CD4-positive, alpha-beta memory T cell (primary cell): ENCODE measurements at places on chromosomes 5 and 9. TPM values are rescaled to one million over a fixed set of nuclear protein-coding genes. Genes with fewer than 3 reads are reported as not detected.
A peak's percentile ranks its signal among the peaks of the same experiment; 100 is the strongest.

GRCh38 chr5:118862596-118862995 is 125.8 kb downstream of the DTWD2 start:
- H3K4me1 ChIP-seq, result no peaks in the 10 kb centered on the region
- H3K27me3 ChIP-seq, result no peaks in the 10 kb centered on the region
- no peak for DNase-seq
- H3K36me3 ChIP-seq, result no peaks in the 10 kb centered on the region

DNA sequence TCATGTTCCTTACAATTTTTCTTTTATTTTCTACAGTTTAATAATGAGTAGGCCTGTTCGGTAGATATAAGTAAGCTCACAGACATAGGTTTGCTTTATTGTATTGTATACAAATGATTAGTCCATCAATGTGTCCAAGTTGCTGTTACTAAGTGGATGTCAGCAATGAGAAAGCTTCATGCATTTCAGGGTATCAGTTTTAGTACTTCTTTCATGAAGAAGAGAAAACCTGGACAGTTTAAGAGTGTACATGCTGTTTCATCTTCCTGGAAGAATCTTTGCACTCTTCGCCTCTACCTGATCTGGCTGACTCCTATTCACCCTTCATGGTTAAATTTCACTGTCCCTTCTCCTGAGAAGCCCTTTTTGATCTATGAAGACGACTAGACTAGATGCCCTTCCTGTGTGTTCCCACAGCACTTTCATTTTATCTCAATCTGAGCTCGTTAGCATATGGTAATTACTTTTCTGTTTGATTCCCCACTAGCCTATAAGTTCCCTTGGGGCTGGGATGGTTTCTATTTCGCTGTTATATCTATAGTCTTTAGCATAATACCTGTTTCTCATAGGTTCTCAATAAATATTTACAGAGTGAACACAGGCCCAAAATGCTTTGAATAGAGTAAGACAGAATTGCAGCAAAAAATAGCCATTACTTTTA is 70.7 kb downstream of the CETN3 start:
- DNase-seq, result no peak
- no peaks in the 10 kb centered on the region for H3K27me3 ChIP-seq
- H3K27ac ChIP-seq, result no peak overlapping the region
- H3K4me3 ChIP-seq, result no peak overlapping the region

DNA sequence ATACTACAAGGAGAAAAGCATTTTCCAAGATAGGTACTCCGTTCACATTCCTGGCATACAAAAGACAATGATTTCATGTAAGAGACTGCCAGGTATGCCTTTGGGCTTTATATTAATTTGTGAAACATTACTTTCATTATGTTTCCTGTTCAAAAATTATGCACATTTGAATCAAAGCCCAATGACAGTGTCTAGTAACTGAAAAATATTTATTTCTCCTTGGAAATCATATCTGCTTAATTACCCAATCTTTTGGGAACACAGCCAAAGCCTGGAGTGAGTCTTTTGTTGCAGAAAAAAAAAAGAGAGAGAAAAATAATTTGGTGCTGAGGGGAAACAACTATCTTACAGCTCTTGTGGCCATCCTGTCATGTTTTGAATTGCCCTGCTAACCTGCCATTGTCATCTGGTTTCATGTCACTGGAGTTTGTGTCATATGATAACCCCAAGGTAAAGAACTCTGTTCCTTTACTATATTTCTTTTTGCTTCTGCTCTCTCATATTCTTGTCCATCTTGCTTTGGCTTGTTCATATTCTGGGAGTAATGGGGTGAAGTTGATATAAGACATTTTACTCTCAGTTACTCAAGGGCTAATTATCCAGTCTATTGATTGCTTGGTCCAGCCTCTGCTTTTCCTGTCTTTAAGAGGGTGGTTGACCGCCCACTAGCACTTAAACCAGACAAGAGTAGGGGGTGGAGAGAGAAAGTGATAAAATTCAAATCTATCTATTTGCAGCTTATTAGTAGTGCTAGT is 238.3 kb upstream of the NUDT12 start:
- H3K27ac ChIP-seq, result no peak overlapping the region
- no peaks in the 10 kb centered on the region for H3K27me3 ChIP-seq
- H3K4me3 ChIP-seq, result no peak overlapping the region
- no peak for DNase-seq

DNA sequence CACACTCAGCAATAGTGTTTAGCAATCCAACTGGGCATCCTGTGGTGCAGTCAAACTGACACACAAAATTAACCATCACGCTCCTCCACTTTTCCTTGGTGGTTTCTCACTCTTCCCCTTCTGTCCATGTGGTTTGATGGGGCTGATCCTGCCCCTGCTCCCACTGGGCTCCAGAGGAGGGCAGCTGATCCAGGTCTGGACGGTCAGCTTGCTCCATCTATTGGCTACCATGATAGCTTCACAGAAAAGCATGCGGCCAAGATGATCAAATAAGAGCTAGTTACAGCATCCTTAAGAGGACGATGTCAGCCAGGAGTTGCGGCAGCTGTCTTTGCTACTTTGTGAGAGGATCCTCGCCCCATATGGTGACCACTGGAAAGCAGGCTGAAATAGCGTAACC is 29.6 kb upstream of the RANBP17 start:
- H3K27me3 ChIP-seq, result no peaks in the 10 kb centered on the region
- no peaks in the 10 kb centered on the region for H3K4me1 ChIP-seq
- no peaks in the 10 kb centered on the region for H3K36me3 ChIP-seq
- no peak overlapping the region for H3K4me3 ChIP-seq

DNA sequence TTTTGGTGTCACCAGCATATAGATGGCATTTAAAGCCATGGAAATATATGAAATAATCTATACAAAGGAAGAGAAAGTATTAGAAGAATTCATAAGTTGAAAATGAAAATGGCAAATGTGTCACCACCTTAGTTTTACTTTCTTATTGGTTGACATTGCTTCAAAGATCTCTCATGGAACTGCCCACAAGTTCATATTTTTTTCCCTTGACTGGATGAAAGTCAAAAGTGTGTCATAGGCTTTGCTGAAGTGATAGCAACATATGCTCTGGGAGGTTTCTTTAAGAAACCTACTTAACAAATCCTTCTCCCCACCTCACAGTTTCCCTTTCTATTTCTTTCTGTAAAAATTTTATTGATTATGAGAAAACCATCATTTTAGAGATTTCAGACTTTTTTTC is 127.2 kb downstream of the VPS13A start:
- DNase-seq, result no peak
- no peaks in the 10 kb centered on the region for H3K4me1 ChIP-seq
- no peaks in the 10 kb centered on the region for H3K27me3 ChIP-seq

The DOCK8 gene
- 31.0 TPM for polyA plus RNA-seq

DNA sequence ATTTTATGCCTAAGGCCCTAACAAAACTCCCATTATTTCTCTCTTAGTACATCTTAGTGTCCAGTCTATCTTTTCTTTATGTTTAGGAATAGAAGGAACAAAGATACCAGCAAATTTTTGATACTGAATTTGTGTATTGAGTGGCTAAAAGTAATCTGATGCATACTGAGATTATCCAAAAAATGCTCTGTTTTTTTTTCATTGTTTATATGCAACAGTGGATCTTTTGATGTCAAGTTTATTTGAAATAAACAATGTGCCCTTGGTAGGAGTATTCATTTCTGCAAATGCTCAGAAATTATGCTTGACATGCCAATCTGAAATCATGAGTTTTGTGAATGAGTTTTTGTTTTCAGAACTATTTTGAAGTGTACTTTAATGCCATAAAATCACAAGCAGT is 58.7 kb downstream of the CCDC192 start:
- H3K4me3 ChIP-seq, result no peak overlapping the region
- H3K27ac ChIP-seq, result no peak overlapping the region
- H3K27me3 ChIP-seq, result no peaks in the 10 kb centered on the region
- DNase-seq, result no peak
- H3K4me1 ChIP-seq, result no peaks in the 10 kb centered on the region

- H3K4me1 ChIP-seq, result peaks cover 16% of the 10 kb centered on the region
Observed at GRCh38 chr5:175695161-175696126, 37.6 kb downstream of the HRH2 start.

DNA sequence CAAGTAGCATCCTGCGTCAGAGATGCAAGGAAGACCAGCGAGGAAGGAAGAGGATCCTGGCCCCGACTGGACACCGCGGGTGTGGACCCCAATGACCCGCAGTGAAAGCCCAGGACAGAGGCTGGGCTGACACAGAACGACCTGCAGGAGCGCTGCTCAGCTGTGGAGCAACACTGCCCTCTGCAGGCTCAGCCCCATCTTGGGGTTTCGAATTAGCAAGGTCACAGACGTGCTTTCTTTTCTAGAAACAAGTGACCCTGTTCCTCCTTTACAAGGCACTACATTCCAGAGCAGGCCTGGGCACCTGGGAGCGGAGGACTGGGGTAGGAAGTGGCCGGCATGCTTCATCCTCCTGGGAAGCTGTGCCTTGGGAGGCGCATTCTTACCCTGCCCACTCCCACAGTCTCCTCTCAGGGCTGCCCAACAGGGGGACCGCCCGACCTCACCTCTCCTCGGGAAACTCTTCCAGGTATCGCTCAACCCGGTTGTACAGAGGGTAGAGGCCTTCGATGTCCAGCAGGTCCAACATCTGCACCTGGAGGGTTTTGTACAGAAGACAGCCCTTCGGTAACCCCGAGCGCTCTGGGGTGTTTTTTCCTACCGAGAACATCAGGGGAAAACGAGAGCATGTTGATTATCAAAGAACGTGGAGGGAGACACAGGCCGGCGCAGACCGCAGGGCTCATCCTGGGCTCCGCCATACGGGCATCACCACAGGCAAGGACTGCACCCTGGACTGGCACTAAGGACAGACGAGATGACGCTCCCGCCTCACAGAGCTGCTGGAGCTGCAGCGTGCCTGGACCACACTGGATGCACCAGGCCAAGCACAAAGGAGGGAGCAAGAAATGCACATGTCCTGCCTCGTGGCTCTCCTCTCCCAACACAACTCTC is 35.0 kb downstream of the IPPK start:
- H3K4me3 ChIP-seq, result no peak overlapping the region
- no peak overlapping the region for H3K27ac ChIP-seq
- DNase-seq, result peak; percentile 40
- no peaks in the 10 kb centered on the region for H3K27me3 ChIP-seq
- H3K36me3 ChIP-seq, result peaks cover 38% of the 10 kb centered on the region

The SLC25A2 gene
- not detected for polyA plus RNA-seq

The MAMDC4 gene
- polyA plus RNA-seq, result not detected

The CTNND2 gene
- polyA plus RNA-seq, result 0.65 TPM

The IFNB1 gene
- polyA plus RNA-seq, result not detected

DNA sequence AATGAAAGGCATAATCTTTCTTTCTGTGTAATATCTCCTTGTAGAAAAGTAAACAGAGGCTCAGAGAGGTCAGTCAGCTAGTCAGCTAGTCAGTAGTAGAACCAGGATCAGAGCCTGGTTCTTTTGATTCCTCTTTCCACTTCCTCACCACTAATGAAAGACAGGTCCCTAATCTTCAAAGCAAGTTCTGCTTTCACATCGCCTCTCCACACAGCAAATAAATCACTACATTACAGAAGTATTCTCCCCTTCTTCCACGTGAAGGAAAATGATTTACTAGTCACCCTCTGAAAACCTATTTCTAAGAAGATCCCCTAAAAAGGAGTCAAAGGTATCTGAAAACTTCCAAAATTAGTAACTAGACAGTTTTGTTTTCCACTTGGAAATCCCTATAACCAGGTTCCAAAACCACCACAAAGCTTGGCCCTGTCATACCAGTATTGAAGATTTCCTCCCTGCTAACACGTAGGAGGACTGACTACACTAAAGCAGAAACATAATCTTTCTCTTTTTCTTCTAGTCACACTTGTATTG is 140.5 kb upstream of the TARS1 start:
- no peaks in the 10 kb centered on the region for H3K4me1 ChIP-seq
- H3K27me3 ChIP-seq, result no peaks in the 10 kb centered on the region
- DNase-seq, result no peak
- no peak overlapping the region for H3K4me3 ChIP-seq
- no peak overlapping the region for H3K27ac ChIP-seq

The OBP2B gene
- polyA plus RNA-seq, result not detected

The SHISAL2B gene
- polyA plus RNA-seq, result not detected

The KCNT1 gene
- 0.20 TPM for polyA plus RNA-seq

The IFNA21 gene
- polyA plus RNA-seq, result not detected

GRCh38 chr9:19630760-19631159 is 158.1 kb downstream of the SLC24A2 start:
- DNase-seq, result no peak
- no peak overlapping the region for H3K4me3 ChIP-seq
- H3K36me3 ChIP-seq, result no peaks in the 10 kb centered on the region
- no peaks in the 10 kb centered on the region for H3K4me1 ChIP-seq

GRCh38 chr5:9045946-9046345 is 499.9 kb downstream of the SEMA5A start:
- H3K27me3 ChIP-seq, result no peaks in the 10 kb centered on the region
- no peak for DNase-seq
- no peaks in the 10 kb centered on the region for H3K36me3 ChIP-seq
- no peak overlapping the region for H3K4me3 ChIP-seq

DNA sequence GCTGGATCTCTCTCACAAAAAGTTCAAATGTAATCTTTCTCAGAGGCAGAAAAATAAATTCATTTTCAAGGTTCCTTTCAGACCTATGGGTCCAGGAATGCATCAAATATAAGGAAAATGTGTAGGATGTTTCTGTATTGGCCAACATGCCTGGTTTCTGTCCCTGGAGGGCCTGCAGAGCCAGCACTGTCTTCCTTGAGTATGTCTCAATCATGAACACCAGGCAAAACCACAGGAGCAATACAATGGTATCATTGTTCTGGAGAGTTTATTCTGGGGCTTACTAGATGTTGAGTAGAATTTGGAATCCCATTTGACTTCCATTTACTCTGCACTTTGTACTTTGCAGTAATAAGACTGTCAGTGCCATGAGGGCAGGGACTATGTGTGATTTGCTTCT is 23.5 kb downstream of the INSYN2B start:
- H3K36me3 ChIP-seq, result peaks cover 3% of the 10 kb centered on the region
- H3K4me3 ChIP-seq, result no peak overlapping the region
- DNase-seq, result no peak
- H3K27me3 ChIP-seq, result no peaks in the 10 kb centered on the region
- no peak overlapping the region for H3K27ac ChIP-seq

GRCh38 chr5:80204808-80205614 is 50.8 kb downstream of the SERINC5 start:
- no peak overlapping the region for H3K4me3 ChIP-seq
- peak overlapping the region; percentile 16 for H3K27ac ChIP-seq
- H3K27me3 ChIP-seq, result no peaks in the 10 kb centered on the region
- H3K36me3 ChIP-seq, result peaks cover 24% of the 10 kb centered on the region
- peaks cover 82% of the 10 kb centered on the region for H3K4me1 ChIP-seq

- no peaks in the 10 kb centered on the region for H3K27me3 ChIP-seq
- H3K27ac ChIP-seq, result no peak overlapping the region
- no peaks in the 10 kb centered on the region for H3K4me1 ChIP-seq
Observed at GRCh38 chr5:162037431-162037830, 30.1 kb upstream of the GABRG2 start.

The TUSC1 gene
- polyA plus RNA-seq, result 0.32 TPM
